NCI-H1048 (cell line): ENCODE measurements at places on chromosomes 12 and 14.

DNA sequence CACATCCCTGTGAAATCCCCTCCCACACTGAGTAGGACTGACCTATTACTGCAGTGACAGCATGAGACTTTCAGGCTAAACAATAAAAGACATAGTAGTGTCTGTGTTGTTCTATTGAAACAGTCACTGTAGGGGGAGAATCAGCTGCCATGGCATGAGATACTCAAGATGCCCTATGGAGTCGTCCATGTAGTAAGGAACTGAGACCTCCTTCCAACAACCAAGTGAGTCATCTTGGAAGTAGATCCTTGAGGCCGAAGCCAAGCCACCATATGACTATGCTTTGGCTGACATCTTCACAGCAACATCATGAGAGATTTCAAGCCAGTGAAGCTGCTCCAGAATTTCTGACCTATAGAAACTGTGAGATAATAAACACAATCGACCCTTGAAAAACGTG lies 12.1 kb upstream of the LRP6 start:
- DNase-seq, result no peak

- DNase-seq, result no peak
Measured at GRCh38 chr14:73452341-73453186, 5.8 kb downstream of the NUMB start.

DNA sequence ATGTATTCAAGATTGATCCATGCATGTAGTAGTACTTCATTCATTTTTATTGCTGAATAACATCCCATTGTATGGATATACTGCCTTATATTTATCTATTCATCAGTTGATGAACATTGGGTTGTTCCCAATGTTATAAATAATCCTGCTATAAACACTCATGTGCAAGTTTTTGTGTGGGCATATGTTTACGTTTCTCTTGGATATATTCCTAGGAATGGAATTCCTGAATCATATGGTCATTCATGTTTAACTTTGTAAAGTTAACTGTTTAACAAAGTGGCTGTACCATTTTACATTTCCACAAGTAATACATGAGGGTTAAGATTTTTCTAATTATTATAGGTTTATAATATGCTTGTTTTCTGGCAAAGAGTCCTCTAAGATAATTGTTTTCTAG lies 1568.2 kb upstream of the SEL1L start:
- no peak for DNase-seq

- DNase-seq, result no peak
Measured at GRCh38 chr12:97321621-97322020, 141.0 kb upstream of the RMST start.

GRCh38 chr12:10720974-10721650 lies 2.0 kb downstream of the YBX3 start:
- no peak for DNase-seq

DNA sequence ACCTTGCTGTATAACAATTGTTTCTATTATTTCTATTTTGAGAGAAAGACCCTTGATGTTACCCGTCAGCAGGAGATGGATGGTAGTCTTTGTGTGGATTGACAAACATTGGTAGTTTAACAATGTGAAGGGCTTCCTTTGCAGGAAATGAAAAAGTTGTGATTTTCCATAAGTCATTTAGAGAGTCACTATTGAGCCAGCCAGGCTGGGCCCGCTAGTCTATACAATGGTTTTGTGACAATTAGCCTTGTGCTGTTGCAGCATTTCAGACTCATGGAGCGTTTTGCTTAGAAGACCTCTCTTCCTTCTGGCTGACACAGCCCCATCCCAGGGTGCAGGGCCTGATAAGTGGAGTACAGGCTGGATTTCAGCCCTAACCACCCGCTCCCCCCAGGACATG lies 18.3 kb upstream of the SLC38A2 start:
- no peak for DNase-seq

GRCh38 chr12:108896336-108896735 lies 16.4 kb downstream of the DAO start:
- no peak for DNase-seq

DNA sequence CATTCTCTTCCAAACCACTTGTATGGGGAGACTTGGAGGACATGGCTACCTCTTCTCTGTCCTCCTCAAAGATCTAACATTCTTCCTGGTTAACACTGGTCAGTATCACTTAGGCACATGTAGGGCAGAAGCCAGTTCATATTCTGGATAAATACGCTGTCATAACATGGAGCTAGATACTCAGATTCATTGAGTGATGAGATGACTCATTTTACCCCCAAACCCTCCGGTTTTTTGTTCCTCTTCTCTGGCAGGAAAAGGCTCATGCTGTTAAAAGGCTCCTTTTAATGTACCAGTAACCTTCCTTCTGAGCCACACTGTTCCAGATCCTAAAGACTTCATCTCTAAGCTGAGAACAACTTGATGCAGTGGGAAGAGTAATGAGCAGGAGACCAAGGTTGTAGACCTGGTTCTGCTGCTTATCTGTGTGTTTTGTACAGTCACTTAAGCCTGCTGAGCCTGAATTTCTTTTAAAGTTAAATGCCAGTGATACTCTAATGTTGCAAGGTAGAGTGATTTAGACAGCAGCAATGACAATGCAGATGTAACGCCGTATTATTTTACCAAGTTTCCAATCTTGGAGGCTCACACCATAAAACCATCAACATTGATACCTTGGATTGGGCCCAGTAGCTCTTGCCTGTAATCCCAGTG lies 57.3 kb upstream of the ELK3 start:
- no peak for DNase-seq

GRCh38 chr14:35339761-35340406 lies 47.7 kb downstream of the PSMA6 start:
- no peak for DNase-seq
